ENCODE measurements at places on chromosomes 2 and 18.

DNA sequence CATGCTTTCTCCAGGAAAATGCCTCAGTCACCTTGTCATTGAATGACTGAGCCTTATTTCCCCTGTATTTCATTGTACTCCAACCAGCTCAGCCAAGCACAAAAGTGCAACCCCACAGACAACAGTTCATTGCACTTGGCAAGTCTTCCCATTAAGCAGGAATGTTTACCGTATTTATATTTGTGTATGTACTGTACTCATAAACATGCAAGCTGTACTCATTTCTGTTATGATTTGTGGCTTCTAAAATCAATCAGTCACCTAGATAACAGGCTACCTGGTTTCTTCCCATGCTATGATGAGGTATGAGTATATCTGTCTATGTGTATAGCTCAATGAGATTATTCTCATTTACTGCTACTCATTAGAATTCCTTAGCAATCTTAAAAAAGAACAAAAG lies 505.5 kb upstream of the FAM98A start:
- DNase-seq: no peak

- DNase-seq: no peak
Observed at GRCh38 chr2:129710670-129711495, 268.6 kb upstream of the RAB6C start.

GRCh38 chr2:43408407-43409160 lies 182.2 kb upstream of the ZFP36L2 start:
- DNase-seq: no peak

DNA sequence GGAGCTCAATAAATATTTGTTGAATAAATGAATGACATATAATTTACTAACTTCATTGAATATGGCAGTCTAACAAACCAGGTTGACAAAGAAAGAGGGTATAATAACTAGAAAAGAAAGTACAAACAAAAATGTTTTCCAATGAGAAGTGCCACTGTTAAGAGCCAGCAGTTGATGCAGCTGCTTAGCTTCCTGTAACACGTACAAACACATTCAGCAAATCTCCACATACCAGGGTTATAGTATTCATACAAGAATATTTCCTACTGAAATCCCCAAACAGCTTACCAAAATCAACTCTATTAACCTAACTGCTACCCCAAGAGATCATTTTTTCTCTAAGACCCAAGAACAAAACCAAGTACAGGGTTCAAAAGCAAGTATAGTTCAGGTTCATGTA lies 77.7 kb downstream of the THADA start:
- DNase-seq: no peak

- no peak for DNase-seq
Observed at GRCh38 chr2:180169474-180169873, 162.4 kb upstream of the CWC22 start.

- no peak for DNase-seq
Observed at GRCh38 chr2:1606046-1606400, 138.3 kb downstream of the PXDN start.

DNA sequence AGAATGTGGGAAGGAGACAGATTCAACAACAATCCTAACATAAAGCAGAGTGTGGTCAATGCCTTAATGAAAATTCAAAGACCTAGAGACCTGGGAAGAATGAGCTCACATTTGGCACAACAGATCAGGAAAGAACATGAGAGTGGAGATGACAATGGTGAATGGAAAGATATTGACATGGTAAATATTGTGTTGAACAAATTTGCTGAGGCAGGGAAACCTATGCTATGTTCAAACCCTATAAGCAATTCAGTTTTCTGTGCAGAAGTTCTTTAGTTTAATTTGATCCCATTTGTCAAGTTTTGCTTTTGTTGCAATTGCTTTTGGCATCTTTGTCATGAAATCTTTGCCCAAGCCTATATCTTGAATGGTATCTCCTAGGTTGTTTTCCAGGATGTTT lies 199.4 kb upstream of the LRRTM4 start:
- DNase-seq: no peak

GRCh38 chr18:78751664-78752063 lies 228.0 kb upstream of the SALL3 start:
- DNase-seq: no peak

DNA sequence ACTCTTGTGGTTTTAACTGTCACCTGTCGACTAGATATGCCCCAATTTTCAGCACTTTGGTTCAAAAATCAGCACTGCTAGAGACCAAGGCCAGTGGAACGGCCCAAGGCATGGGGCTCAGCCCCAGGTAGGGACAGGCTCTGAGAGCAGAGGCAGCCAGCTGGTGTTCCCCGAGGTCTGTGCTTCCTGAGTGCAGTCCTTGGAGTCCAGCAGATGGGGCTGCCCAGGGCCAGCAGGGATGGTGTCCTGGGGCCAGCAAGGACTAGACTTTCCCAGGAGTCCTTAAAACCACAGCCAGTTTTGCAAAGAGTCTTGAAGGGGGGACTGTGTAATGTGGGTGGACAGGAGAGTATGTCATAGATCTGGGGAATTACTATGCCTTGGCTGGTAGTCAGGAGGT lies 56.3 kb downstream of the POMC start:
- DNase-seq: no peak

- DNase-seq: no peak
Observed at GRCh38 chr2:209382775-209383174, 41.1 kb upstream of the MAP2 start.

DNA sequence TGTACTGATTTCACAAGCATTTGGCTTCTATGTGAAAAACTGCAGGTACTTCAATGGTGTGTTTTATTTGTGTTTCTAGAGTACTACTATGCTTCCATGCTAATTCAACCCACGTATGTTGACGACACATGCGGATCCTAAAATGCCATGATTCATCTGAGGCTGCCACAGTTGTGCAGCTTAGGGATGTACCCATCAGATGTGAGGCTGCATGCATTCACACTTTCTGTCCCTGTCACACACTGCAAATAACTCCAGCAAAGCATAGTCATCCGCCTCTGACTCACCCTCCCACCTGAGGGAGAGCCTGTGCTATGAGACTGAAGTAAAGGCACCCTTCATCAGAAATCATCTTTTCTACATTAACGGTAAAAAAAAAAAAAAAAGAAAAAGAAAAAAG lies 22.1 kb upstream of the SERTAD2 start:
- no peak for DNase-seq

DNA sequence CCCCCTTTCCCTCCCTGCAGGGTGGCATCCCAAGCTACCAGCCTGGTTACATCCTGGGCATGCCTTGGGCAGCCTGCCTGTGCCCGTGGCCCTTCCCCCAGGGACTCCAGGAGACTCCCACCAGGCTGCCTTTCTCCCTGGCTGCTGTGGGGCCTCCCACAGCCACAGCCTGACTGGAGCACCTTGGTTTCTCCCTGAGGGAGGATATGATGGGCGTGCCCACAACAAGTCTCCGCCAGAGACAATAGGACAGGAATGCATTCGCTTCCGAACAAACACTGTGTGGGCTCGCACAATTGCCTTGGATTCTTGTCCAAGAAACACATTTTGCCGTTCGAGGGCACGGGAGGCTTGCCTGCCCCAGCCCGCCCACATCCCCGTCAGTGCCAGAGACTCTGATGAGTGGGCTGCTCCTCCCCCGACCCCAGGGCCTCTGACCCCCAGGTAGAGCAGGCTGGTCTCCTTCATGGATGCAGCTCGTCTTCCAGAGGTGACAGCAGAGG lies 102.1 kb downstream of the SMAD7 start:
- no peak for DNase-seq

GRCh38 chr2:152655880-152656279 lies 61.4 kb downstream of the PRPF40A start:
- DNase-seq: no peak

- no peak for DNase-seq
Observed at GRCh38 chr2:233210843-233211547, 40.5 kb upstream of the ATG16L1 start.

- DNase-seq: no peak
Observed at GRCh38 chr2:125397535-125398251, 1258.3 kb upstream of the GYPC start.

DNA sequence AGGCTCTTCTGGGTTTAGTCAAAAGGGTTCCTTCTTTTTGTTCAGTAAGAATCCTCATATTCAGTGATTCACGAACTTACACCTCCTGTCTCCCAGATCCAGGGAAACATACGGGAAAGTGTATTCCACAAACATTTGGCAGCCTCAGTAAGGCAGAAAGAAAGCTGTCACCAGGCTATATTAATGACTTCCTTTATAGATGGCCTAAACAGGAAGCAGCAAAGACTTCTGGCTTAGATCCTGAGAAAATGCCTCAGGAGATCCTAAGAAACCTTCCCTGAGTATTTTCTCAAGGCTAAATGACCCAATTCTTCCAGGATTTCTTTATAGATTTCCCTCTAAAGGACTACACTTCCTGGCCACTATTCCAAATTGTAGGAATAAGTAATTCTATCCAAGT lies 1995.5 kb upstream of the CELF4 start:
- DNase-seq: no peak

- DNase-seq: no peak
Observed at GRCh38 chr2:12196495-12196894, 450.1 kb downstream of the LPIN1 start.

DNA sequence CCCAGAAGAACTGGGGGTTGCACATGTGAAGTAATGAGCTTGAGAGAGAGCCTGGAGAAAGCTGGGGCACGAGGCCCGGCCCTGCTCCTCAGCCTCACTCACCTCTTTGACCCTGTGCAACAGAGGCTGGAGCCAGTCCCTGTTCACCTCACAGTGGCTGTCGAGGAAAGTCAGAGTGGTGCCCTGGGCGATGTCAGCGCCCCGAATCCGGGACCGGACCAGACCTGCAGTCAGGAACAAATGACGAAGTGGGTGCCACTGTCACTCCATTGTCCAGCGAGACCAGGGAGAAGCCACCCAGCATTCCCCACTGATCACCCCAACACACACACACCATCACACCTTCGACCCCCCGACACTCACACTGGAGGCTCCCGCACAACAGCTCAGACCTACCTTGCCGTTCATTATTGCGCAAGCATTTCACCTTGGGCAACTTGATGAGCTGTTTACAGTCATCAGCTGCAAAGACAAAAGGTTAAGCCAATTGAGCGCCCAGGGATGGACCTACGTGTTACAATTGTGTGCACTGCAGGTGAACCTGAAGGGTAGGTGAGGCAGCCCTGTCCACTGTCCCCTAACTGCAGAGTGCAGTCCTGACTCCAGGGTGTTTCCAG lies 148.4 kb upstream of the CAPN13 start:
- DNase-seq: no peak

DNA sequence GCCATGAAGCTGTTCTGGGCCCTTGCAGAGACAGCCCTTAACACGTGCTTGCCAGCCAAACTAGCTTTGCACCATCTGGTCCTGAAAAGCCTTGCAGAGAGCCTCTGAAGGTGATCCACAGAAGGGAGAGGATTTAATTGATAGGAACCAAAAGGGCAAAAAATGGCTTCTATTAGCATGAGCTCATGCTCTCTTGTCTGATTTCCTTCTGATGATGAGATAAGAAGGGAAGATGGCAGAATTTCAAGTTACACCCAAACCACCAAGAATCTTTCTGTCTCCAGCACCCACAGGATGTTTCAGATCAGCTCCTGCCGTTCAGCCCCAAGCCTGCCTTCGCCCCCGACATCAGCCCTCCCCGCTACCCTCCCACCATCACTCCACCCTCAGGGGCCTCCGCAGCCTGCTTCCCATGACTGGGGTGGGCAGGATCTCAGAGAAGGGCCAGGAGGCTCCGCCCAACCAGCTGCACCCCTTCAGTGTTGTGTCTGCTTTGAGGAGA lies 23.4 kb upstream of the GLI2 start:
- no peak for DNase-seq

DNA sequence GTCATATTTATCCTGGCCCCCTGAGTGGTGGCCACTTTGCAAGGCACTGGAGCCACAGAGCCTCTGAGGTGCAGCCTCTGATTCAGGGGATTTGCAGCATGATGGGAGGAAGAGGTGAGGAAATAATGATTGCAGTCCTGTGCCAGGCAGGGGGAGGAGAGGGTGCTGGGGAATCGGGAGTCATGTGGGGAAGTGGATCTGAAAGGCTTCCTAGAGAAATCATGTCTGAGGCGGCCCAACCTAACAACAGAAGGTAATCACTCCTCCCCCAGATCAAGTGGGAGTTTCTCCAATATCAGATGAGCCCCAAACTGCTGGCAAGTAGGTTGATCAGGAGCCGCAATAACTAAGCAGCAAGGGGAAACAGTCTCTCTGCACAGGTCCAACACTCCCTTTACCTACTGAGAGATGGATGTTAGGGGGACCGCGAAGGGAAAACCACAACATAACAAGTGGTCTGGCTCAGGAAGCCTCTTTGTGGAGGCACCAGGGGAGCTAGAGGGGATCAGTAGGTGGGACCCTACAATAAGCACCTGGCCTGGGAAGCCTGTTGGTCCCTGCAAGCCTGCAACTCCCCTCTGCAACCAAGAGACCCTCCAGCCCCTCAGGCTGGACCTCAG lies 71.8 kb upstream of the NPAS2 start:
- no peak for DNase-seq

GRCh38 chr2:61762292-61762691 lies 91.6 kb downstream of the FAM161A start:
- peak; percentile 1 for DNase-seq

DNA sequence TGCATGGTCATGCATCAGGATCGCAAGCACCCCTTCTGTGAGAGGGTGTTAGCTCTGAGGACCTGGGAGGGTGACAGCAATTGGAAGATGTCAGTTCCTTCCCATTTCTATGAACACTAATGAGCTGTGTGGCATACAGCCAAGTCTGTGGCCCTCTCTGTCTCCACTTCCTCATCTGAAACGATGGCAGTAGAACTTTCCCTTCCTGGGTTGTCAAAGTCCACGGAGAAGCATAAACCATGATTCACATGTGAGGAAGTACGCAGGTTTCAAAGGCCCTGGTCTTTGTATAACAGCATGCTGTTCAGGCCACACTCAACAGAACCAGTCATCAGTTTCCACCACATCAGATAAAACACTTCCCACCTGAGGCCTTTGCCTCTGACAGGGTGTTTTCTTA lies 167.4 kb upstream of the RAB6C start:
- DNase-seq: no peak

DNA sequence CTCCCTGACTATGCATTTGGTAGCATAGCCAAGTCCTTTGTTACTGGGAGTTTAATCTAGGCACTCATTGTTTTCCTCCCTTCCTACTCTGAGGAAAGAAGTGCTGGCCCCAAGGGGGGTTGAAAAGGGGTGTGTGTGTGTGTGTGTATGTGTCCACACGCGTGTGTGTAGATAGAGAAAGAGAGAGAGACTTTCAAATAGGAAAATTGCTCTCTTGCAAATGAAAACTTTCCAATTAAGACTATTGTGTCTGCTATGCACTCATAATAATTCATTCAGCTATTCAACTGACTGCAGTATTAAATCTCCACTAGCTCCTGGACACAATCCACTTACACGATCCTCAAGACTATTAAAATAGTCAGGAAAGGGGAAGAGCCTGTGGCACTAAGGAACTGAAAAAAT lies 92.9 kb upstream of the CSRNP3 start:
- DNase-seq: no peak

DNA sequence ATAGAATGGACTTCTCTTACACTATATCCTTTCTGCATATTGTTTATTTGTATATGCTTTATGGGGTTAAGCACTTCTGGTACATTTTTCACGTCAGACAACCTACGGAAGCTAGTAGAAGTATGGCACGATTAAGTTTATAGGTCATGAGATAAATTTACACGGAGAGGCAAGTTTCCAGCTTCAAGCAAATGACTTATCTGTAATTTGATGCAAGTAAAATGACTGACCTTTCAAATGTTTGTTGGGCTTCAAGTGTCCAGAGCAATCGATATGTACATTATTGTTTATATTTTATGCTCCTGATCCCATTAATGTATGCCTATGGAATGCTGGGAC lies 97.5 kb upstream of the EFEMP1 start:
- no peak for DNase-seq

GRCh38 chr2:173451941-173452340 lies 97.3 kb downstream of the CDCA7 start:
- no peak for DNase-seq
